Cardiac septum (tissue), 1 donor: ENCODE measurements at places on chromosomes 3 and 15. TPM values are rescaled to one million over a fixed set of nuclear protein-coding genes. Genes with fewer than 3 reads are reported as not detected.
A peak's percentile ranks its signal among the peaks of the same experiment; 100 is the strongest.

Gene HHLA2
- total RNA-seq = not detected

Gene SIDT1
- total RNA-seq = 0.89 TPM

DNA sequence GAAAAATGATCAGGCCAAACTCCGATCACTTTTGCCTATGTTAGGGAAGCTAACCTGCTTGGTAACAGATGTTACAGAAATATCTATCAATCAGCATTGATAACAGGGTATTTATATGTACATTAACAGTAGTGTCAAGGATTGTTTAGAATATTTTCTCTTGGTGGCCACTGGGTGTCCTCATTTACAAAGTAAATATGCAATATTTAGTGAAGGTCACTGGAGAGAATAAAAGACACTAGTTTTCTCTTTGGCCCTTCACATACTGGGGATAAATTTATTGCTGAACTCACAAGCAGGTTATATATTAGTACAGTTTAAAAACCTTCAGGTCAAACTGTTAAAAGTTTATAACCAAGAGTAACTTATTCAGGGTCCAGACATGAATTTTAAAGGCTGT lies 69.0 kb downstream of the TIGIT start:
- DNase-seq = no peak

DNA sequence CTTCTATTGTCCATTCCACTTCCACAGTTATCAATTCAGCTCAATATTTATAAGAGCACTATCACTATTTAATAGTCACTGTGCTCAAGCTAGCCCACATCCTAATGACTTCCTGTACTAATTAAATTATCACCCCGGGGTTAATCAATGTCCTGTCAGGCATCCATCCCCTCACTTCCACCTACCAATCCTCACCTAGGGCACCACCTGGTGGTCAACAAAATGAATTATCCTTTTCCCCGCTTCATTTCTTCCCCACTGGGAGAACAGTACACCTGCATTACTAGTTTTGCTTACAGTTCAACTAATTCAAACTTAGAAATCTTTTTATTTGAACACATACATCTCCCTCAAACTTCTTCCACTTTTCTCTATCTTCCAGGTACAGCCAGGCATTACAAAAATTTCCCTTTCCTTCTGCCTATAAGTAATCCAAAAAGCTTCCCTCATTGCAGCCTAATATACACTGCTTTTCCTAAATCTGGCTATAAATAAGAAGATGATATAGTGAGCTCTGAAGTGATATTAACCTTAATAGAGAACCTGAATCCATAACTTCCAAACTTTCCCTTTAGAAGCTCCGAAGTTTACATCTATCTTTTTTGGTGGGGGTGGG lies 68.5 kb downstream of the TMCC1 start:
- DNase-seq = no peak

GRCh38 chr3:130258532-130258952 lies 86.9 kb upstream of the COL6A5 start:
- no peak for DNase-seq

Gene ACKR4
- total RNA-seq = 1.6 TPM

GRCh38 chr15:28271697-28272260 lies 50.2 kb downstream of the HERC2 start:
- no peak for DNase-seq

Gene SUSD5
- 0.78 TPM for total RNA-seq

Gene TEX55
- not detected for total RNA-seq

GRCh38 chr3:51257870-51258269 lies 127.2 kb upstream of the MANF start:
- no peak for DNase-seq

- no peak for DNase-seq
These were observed 152.0 kb downstream of the GREM1 start for GRCh38 chr15:32869776-32870175.

- peak; percentile 79 for DNase-seq
These were observed 479 bp downstream of the LRRC2 start for GRCh38 chr3:46565607-46566039.

DNA sequence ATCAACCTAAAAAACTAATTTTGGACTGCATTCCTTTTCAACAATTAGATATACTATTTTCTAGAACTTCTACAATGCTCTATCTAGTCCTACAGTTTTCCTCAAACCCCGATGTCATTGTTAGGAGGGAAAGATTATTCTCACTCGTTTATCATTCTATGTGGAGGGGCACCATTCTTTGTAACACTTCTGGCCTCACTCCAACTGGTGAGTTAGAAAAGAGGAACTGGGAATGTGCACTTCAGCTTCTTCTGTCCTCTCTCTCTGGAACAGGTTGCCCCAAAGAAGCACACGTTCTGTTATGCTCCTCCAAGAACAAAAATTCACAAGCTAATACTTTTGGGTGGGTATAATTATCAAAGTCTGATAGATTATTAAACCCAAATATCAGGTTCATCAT lies 137.9 kb downstream of the UACA start:
- no peak for DNase-seq
